IMR-90 (cell line): ENCODE measurements at places on chromosomes 13 and 19. TPM values are rescaled to one million over a fixed set of nuclear protein-coding genes. Genes with fewer than 3 reads are reported as not detected.

- DNase-seq, result no peak
These were observed 3.3 kb downstream of the FCGRT start for GRCh38 chr19:49515767-49516166.

- DNase-seq, result no peak
These were observed 7.4 kb upstream of the CYP4F3 start for GRCh38 chr19:15633082-15633835.

DNA sequence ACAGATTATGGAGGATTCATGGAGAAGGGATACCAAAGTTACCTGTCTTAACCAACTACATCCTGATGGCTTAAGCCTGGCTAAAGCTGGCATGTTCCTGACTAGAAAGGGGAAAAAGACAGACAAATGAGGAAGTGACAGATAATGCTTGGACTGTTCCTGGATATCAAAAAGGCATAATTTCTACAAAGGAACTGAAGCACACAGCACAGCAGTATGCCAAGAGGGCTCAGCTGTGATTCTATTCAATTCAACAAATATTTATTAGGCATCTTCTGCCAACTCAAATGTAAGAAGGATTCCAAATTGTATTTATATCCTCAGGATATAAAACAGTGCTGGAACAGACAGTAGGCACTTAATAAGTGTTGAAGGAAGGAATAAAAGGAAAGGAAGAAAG, 59.5 kb downstream of the KLF12 start:
- DNase-seq, result peak; percentile 46

GRCh38 chr19:803686-804418, 6.6 kb downstream of the PTBP1 start:
- no peak for DNase-seq

DNA sequence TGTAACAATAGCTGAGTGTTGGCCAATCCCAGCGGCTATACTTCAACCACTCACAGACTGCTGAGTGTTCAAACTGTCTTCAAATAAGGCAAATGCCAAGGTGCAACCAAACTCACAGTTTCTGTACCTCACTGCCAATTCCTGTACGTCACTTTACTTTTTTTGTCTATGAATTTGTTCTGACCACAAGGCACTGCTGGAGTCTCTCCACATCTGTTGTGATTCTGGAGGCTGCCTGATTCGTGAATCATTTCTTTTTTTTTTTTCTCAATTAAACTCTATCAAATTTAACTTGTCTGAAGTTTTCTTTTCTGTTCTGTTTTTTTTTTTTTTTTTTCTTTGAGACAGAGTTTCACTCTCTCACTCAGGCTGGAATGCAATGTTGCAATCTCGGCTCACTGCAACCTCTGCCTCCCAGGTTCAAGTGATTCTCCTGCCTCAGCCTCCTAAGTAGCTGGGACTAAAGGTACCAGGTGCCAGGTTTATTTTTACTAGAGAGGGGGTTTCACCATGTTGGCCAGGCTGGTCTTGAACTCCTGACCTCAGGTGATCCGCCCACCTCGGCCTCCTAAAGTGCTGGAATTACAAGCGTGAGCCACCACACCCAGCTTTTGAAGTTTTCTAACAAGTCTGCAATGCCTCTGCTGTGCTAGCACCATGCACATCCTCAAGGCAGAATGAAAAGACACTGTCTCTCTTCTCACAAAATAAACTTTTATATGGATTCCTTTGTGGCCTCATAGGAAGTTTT, 401.7 kb downstream of the IRS2 start:
- DNase-seq, result peak; percentile 92

- no peak for DNase-seq
These were observed 1.2 kb downstream of the ZFP36 start for GRCh38 chr19:39407660-39408391.

GRCh38 chr13:68923995-68924394, 1183.6 kb upstream of the ATXN8OS start:
- DNase-seq, result no peak

DNA sequence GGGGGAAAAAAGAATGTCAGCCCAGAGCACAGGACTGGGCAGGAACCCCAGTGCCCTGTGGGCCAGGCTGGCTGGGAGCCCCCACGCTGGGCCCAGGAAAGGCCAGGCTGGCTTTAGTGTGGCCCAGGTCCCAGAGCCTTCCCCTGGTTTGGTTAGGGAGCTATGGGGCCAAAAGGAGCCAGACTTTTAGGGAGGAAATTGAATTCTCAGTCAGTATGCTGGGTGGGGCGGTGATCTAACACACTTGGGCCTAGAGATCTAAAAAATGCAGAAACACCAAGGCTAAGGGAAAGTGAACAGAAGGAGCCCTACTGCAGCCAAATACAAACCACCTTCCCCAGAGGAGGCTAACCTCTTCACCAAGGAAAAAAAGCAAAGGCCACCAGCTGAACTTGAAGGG, 137.5 kb downstream of the CRYL1 start:
- no peak for DNase-seq

- no peak for DNase-seq
These were observed 4.1 kb downstream of the ACP4 start for GRCh38 chr19:50794074-50794875.

DNA sequence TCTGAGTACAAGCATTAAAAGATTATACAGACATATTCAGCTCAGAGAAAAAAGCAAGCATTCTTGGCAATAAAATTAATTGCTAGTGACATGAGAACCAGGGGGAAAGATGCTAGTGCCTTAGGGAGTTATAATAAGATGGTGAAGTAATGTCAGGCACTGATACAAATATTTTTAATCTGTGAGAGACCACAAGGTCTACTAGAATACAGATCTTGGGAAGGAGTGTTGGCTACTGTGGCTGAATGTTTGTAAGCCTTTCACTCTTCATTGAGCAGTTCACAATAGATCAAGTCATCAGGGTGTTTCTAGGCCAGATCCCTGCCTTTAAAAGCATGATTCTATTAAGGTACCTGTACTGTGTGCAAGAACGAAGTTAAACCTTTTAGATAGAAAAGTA, 16.4 kb downstream of the FREM2 start:
- DNase-seq, result no peak

- no peak for DNase-seq
These were observed 3.9 kb upstream of the CNMD start for GRCh38 chr13:52743569-52743968.

- no peak for DNase-seq
These were observed 890.1 kb upstream of the PCDH20 start for GRCh38 chr13:62305756-62306155.

GRCh38 chr13:27728271-27728670, 64.0 kb upstream of the GSX1 start:
- DNase-seq, result no peak

DNA sequence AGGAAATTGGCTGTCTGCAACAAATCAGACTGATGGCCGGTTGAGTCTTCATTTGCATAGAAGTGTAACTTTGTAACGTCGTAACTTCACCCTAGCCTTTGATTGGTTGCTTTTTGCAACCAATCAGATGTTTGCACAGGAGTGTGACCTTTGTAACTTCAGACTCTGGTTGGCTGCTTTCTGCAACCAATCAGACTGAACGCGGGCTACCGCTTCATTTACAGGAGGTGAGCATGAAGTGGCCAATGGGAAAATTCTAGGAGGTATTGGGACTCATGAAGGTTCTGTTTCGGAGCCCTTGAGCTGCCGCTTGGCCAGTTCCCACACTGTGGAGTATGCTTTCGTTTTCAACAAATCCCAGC, 441 bp upstream of the ZNF559 start:
- DNase-seq, result peak; percentile 75

DNA sequence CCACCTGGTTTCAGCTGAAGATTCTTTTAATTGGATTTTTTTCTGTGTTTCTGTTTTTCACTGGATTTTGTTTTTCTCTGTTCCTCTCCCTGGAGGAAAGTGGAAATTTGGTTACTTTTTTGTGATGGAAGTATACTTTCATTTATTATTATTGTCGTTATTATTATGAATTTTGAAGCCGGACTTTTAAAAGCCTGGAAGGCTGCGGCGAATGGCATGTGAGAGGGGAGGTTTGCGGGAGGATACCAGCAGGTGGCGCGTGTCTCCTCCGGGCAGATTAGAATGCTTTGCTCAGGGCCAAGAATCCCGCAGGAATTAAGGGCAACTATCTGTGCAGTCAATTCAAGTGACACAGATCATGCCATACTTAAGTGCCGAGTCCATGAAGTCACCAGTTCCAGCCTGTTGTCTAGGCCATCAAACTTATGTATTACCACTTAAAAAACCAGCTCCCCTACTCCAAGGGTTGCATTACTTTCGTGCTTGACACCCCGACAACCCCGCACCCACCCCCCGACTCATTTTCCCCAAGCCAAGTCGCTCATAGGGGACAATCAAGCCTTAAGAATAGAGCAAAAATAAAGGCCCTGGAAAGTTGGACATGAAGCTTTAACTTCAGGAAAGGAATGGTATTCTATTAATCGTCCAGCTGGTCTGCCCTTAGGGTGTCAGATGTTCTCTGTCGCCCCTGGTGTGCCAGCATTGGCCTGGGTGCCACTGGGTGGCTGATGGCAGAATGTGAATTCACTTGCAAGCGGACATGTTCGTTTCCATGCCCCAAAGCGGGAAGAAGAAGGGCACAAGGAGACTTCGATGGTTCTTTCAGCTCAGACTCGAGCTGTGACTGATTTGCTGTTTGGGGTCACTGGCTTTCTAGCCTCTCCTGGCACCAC, 1.3 kb upstream of the LRCH1 start:
- DNase-seq, result peak; percentile 75

- no peak for DNase-seq
These were observed 27.8 kb downstream of the ERCC5 start for GRCh38 chr13:102873653-102874052.

GRCh38 chr13:113455384-113455783, 2.1 kb upstream of the ADPRHL1 start:
- no peak for DNase-seq

Gene VWA8
- polyA plus RNA-seq, result 5.4 and 5.9 TPM in 2 replicates

Gene ZNF766
- 3.4 and 4.9 TPM in 2 replicates for polyA plus RNA-seq

Gene WDR88
- polyA plus RNA-seq, result not detected in 2 replicates

Gene TPTE2
- polyA plus RNA-seq, result not detected in 2 replicates

Gene GPR12
- polyA plus RNA-seq, result not detected in 2 replicates

Gene RGCC
- 7.6 and 10.6 TPM in 2 replicates for polyA plus RNA-seq

Gene CGB2
- not detected in 2 replicates for polyA plus RNA-seq

Gene LRFN3
- polyA plus RNA-seq, result 4.8 TPM in 2 replicates

Gene OLFM4
- not detected in 2 replicates for polyA plus RNA-seq

Gene CLEC17A
- polyA plus RNA-seq, result 0.05 TPM in 1 of 2 replicates, not detected in the other

Gene PCSK4
- polyA plus RNA-seq, result 1.7 and 2.9 TPM in 2 replicates

Gene ZNF726
- polyA plus RNA-seq, result 1.0 and 1.2 TPM in 2 replicates

Gene LGALS14
- polyA plus RNA-seq, result not detected in 2 replicates
